Aorta (tissue), 5 donors: ENCODE measurements at places on chromosomes 4 and X. TPM values are rescaled to one million over a fixed set of nuclear protein-coding genes. Genes with fewer than 3 reads are reported as not detected.

- H3K4me1 ChIP-seq, result no peaks in the 10 kb centered on the region
- no peaks in the 10 kb centered on the region for H3K36me3 ChIP-seq
- no peak for DNase-seq
- no peaks in the 10 kb centered on the region for H3K27me3 ChIP-seq
- H3K4me3 ChIP-seq, result no peak overlapping the region
Observed at GRCh38 chrX:150326541-150327247, 36.4 kb upstream of the MAMLD1 start.

- H3K4me1 ChIP-seq, result no peaks in the 10 kb centered on the region
- no peaks in the 10 kb centered on the region for H3K27me3 ChIP-seq
- no peak for DNase-seq
- no peak overlapping the region for H3K4me3 ChIP-seq
Observed at GRCh38 chr4:866761-867390, 40.9 kb upstream of the CPLX1 start.

GRCh38 chr4:178812866-178813265 lies 1370.6 kb upstream of the AGA start:
- no peak overlapping the region for H3K27ac ChIP-seq
- DNase-seq, result no peak
- no peaks in the 10 kb centered on the region for H3K36me3 ChIP-seq
- H3K4me3 ChIP-seq, result no peak overlapping the region

DNA sequence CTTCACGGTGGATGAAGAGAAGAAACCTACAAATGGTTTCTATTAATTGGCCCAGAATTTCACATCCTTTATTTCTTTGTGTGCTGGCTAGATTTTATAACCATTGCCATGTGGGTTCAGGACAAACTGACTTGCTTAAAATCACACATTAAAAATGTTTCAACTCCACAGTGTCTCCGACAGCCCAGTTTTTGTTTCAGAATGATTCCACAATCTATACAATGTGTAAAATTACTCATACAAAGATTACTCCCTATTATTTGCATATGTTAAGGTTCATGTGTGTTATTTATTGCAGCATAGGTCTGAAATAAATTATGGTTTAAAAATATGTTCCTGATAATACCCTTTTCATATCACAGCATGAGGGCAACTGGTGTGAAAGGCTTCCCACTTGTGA lies 20.6 kb downstream of the DCHS2 start:
- no peak overlapping the region for H3K27ac ChIP-seq
- no peaks in the 10 kb centered on the region for H3K4me1 ChIP-seq
- no peaks in the 10 kb centered on the region for H3K36me3 ChIP-seq

GRCh38 chr4:66842026-66842723 lies 703.1 kb downstream of the CENPC start:
- no peaks in the 10 kb centered on the region for H3K27me3 ChIP-seq
- no peaks in the 10 kb centered on the region for H3K4me1 ChIP-seq
- DNase-seq, result no peak
- H3K4me3 ChIP-seq, result no peak overlapping the region

DNA sequence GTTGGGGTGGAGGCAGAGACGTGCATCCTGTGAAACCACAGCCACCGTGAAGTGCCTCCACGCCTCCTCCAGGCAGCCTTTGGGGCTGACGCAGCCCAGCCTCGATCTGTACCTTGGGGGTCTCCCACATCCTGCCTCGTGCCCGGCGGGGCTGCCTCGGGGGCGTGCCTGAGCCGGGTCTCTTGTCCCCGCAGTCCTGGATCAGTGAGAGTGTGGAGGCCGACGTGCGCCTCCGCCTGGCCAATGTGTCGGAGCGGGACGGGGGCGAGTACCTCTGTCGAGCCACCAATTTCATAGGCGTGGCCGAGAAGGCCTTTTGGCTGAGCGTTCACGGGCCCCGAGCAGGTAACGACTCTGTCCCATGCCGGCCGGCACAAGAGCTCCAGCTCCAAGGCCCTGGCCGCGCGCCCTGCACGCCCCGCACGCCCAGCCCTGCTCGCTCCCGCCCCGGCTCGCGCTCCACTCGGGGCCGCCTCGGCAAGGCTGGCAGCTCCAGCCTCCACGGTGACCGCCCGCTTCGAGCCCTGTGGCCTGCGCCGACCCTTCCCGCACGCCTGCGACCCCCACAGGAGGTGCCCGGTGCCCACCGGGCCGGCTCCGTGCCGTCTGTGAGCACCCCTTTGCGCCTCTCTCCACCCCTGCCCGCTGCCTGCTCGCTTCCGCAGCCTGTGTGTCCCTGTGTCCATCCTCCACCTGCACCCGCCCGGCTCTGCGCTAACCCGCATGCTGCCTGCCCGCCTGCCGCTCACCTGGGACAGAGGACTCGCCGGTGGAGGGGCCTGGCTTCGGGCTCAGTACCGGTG lies 9.8 kb downstream of the FGFR3 start:
- no peak overlapping the region for H3K27ac ChIP-seq
- no peak overlapping the region for H3K4me3 ChIP-seq
- no peaks in the 10 kb centered on the region for H3K4me1 ChIP-seq
- no peaks in the 10 kb centered on the region for H3K27me3 ChIP-seq
- H3K36me3 ChIP-seq, result no peaks in the 10 kb centered on the region

GRCh38 chr4:42653626-42654560 lies 3.0 kb downstream of the ATP8A1 start:
- H3K27me3 ChIP-seq, result no peaks in the 10 kb centered on the region
- H3K4me1 ChIP-seq, result no peaks in the 10 kb centered on the region
- no peaks in the 10 kb centered on the region for H3K36me3 ChIP-seq
- DNase-seq, result no peak
- no peak overlapping the region for H3K27ac ChIP-seq

DNA sequence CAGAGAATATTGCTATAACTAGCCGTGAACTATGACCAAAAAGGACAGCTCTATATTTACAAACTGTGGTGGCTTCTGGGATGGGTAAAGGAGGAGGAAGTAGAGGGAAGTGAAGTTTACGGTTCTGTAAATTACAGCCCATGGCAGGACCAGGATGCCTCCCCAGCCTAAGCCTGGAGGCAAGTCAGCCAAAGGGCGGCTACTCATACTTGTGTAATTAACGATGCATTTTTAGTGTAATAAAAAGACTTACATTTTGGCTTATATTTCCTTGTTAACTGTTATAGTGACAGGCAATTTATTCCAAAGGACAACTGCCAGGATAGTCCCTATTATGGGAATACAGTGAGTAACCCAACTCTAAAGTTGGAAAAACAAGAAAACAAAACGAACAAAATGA lies 139.9 kb upstream of the OTUD4 start:
- no peaks in the 10 kb centered on the region for H3K4me1 ChIP-seq
- H3K27ac ChIP-seq, result no peak overlapping the region
- H3K36me3 ChIP-seq, result no peaks in the 10 kb centered on the region

DNA sequence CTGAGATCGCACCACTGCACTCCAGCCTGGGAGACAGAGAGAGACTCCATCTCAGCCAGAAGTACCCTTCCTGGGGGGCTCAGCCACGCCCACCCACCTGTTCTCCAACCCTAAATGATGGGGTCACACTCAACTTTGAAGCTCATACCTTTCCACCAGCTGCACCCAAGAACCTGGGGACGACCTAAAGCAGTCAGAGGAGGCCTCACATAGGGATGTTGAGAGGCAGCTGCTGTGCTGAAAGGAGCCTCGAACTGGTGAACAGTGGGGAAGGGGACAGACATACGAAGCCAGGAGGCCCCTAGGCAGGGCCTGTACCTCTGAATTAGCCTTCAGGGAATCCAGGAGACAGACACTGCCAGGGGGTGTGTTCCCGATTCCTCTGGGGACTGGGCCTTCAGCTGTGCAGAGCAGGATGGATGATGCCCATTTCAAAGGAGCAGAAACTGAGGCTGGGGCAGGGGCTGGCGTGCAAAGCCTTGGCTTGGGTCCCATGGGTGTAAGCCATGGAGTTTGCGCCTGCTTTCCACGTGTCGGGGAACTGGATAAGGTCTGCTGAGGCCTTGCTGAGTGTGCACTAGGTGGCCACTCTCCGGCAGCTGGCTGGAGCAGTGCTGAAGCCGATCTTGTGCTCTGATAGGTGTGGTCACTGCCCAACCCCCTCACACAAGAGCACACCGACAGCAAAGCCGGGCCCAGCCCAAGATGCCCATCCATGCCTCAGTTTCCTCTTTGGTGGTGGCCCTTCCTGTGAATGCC lies 130.8 kb downstream of the CPZ start:
- H3K4me3 ChIP-seq, result no peak overlapping the region
- no peaks in the 10 kb centered on the region for H3K36me3 ChIP-seq
- H3K27me3 ChIP-seq, result no peaks in the 10 kb centered on the region
- H3K4me1 ChIP-seq, result no peaks in the 10 kb centered on the region

DNA sequence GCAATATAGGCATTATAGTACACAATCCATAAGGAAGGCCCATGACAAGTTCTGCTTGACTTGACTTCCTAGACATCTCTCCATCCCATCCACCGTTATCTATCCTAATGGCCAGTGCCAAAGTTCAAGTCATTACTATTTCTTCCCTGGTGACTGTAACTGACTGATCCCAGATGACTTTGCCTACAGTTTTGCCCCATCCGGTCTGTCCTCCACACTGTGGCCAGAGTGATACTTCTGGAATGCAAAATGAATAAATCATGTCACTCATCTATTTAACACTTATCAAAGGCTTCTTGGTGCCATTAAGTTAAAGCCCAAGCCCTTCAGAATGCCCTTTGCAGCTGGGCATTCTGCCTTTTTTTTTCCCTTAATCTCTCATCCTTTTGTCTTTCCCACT lies 130.8 kb downstream of the PPARGC1A start:
- H3K4me1 ChIP-seq, result no peaks in the 10 kb centered on the region
- H3K36me3 ChIP-seq, result no peaks in the 10 kb centered on the region
- H3K27ac ChIP-seq, result no peak overlapping the region
- H3K4me3 ChIP-seq, result no peak overlapping the region

The CENPVL2 gene
- not detected for total RNA-seq

The UGT8 gene
- 0.78 TPM for total RNA-seq

The MMRN1 gene
- 87.0 TPM for total RNA-seq

The GPR34 gene
- total RNA-seq, result 22.7 TPM

The FAM9C gene
- not detected for total RNA-seq

The FRG1 gene
- 32.8 TPM for total RNA-seq

The MAGEE2 gene
- not detected for total RNA-seq

The EFHC2 gene
- 0.81 TPM for total RNA-seq
